ENCODE measurements at places on chromosomes 4 and X.

GRCh38 chr4:156756118-156756517, 215.5 kb downstream of the PDGFC start:
- DNase-seq, result no peak

DNA sequence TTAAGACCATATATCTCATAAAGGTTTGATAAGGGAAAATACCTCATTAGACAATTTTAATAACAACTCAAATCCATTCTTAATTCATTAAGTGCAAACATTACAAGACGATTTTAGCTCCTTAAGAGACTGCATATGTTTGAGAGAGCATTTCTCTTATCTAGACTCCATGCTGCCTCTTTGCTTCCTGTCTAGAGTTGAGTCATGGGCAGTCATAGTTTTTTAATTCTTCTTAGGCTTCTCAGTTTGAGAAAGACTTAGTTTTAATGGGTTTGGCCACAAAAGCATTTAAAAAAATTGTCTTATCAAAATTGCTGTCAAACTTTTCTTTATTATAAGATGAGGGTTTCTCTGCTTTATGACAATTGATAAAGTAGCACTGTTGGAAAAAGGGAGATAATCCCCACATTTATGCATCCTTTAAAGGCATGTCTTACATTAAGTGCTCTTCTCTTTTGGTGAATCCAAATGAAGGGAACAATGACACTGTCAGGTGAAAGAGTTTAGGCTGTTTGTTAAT, 713.4 kb downstream of the PCDH18 start:
- no peak for DNase-seq

GRCh38 chr4:167622481-167623240, 388.4 kb upstream of the SPOCK3 start:
- peak; percentile 59 for DNase-seq

DNA sequence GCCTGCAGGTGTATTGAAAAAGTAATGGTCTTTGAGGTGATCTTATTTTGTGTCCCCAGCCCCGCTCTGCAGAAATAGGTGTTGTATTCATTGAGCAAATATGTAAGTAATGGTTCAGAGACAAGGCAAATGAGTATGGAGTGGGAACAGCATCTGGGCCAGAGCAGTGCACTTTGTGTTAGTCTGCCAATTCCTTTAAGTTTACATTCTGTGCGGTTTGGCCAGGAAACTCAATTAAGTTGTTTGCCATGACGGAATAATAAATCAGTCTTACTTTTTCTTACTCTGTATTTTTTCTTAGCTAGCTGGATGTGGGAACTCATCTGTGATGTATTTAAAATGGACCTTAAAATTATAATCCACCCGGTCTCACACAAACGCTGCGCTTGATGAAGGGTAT, 12.6 kb downstream of the DCLK2 start:
- no peak for DNase-seq

DNA sequence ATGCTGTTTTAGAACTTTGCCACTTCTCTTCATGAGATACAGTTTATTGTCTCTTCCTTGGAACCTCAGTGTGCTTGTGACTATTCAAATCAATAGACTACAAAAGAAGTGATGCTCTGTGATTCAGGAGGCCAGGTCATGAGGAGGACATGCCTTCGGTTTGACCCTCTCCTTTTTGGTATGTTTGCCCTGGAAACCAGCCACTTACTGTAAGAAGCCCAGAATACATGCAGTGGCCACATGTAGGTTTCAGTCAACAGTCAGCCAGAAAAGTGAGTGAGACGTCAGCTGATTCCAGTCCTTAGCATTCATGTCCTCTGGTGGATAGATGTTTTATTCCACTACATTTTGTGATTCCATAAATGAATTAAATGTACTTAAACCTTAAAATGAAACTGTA, 328.7 kb downstream of the PCDH18 start:
- DNase-seq, result no peak

DNA sequence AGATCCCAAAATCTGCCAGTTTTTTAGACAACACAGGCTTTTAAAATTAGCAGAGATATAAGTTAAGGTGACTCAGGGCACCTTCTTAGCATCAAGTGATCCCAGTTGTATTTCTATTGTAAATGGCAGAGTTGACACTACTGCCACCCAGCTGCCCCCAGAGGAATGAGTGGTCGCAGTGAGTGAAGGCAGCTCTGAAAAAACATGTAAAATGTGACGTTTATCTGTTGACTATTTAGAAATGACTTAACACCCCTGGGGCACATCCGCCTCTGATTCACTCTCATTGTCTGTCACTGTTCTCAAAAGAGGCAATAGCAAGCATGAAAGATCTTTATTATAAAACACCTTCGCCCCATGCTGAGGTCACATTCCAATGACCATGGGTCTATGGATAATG, 592.4 kb downstream of the ACTRT1 start:
- DNase-seq, result no peak

- DNase-seq, result no peak
These were observed 43.5 kb downstream of the CHRNA9 start for GRCh38 chr4:40378619-40379018.

DNA sequence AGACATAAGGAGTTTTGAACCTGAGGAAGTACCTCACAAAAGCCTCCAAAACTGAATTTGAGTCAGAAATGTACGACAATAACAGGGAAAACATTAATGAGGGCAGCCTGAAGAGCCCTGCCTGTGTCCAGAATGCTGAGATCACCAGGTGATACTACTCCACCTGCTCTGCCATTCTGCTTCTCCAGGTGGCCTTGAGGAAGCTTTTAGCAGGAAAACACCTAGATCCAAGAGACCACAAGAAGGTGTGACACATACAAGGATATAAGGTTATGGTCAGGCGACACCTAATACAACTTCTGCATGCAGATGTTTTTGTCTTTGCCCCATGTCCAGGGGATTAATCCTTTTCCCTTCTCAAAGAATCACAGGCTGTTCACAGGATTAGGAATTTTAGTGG, 15.3 kb downstream of the SOWAHB start:
- no peak for DNase-seq

- no peak for DNase-seq
These were observed 9.2 kb downstream of the VCX start for GRCh38 chrX:7852166-7852565.

- peak; percentile 10 for DNase-seq
These were observed 97.7 kb downstream of the EFHC2 start for GRCh38 chrX:44245733-44246132.

DNA sequence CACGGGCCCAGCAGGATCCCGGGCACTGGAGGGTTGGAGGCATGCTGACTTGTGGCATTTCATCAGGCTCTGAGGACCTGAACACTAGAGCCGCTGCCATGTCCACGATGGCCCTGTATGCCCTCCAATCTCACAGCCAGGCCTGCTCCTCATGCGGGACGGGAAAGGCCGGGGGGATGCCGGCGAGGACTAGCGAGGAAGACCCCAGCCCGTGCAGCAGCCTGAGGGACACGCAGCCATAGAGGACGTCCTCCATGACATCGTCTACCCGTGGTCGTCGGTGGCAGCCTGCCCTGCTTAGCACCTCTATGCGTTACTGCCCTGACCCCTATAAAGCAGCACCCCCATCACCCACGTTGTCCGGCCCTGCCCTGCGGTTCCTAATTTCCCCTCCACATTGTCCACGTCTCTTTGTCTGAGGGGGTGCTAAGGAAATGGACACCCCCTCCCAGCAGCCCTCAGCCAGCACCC, 32.6 kb downstream of the HMX1 start:
- no peak for DNase-seq

Data from stimulated activated CD4-positive, alpha-beta T cell treated with anti-CD3 and anti-CD28 coated beads, Interleukin-2, amount 100 ng/mL, for 24 hours (primary cell).